GOT3 (cell line): ENCODE measurements at places on chromosomes 11 and 22.

GRCh38 chr11:65279741-65280440 lies 18.1 kb downstream of the POLA2 start:
- DNase-seq = no peak

- no peak for DNase-seq
Observed at GRCh38 chr22:45890351-45890635, 86.7 kb downstream of the WNT7B start.

- DNase-seq = no peak
Observed at GRCh38 chr22:27104449-27104848, 447.1 kb downstream of the MIAT start.

DNA sequence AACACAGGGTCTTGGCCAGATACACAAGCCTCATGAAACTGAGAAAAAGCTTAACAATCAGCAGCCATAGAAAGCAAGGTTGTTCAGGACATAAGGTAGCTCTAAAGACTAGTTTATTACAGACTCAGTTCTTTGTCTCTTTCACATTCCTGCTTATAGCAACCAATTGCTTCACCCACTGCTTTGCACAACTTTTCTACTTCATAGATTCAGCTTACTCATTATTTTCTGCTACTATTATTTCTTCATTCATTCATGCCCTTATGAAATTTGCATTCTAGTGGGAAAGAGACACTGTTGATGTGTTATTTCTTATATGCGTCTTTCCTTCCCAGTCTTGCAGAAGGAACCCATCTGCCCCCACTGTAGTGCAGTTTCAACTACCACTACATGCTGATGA lies 4.7 kb downstream of the CCDC34 start:
- DNase-seq = no peak

- DNase-seq = no peak
Observed at GRCh38 chr11:73275381-73275750, 3.2 kb downstream of the P2RY6 start.

- no peak for DNase-seq
Observed at GRCh38 chr11:68028802-68029545, 1.5 kb upstream of the NDUFS8 start.

- DNase-seq = no peak
Observed at GRCh38 chr11:110896358-110896757, 184.1 kb upstream of the ARHGAP20 start.

DNA sequence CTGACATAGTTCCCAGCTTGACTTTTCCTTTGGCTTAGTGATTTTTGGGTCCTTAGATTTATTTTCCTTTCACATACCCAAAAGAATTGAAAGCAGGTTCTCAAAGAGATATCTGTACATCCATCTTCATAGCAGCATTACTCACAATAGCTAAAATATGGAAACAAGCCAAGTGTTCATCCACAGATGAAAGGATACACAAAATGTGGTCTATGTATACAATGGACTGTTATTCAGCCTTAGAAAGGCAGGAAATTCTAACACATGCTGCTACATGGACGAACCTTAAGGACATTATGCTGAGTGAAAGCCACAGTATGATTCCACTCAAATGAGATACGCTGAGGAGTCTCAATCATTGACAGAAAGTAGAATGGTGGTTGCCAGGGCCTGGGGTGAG lies 171.8 kb downstream of the IGLL1 start:
- DNase-seq = no peak

- DNase-seq = no peak
Observed at GRCh38 chr11:2921742-2922493, 7.3 kb downstream of the PHLDA2 start.

- no peak for DNase-seq
Observed at GRCh38 chr11:130070846-130071200, 1.1 kb downstream of the APLP2 start.

- no peak for DNase-seq
Observed at GRCh38 chr22:48921411-48921903, 906.2 kb downstream of the BRD1 start.

DNA sequence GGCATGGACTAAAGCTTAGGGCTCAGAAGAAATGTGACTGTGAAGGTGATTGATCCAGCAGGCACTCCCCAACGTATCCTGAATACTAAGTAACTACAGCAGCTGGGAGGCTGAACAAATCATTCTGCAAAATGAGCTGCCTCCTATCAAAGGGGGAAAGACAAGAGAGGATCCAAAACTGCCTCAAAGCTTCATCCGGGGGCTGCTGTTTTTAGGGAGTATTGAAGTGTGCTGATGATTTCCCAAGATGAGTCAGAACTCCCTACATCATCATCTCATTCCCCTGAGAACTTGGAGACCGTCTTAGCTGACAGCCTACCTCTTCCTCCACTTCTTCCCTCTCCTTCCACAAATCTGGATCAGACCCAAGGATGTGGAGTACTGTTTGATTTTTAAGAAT lies 108.4 kb upstream of the GRAMD1B start:
- no peak for DNase-seq

DNA sequence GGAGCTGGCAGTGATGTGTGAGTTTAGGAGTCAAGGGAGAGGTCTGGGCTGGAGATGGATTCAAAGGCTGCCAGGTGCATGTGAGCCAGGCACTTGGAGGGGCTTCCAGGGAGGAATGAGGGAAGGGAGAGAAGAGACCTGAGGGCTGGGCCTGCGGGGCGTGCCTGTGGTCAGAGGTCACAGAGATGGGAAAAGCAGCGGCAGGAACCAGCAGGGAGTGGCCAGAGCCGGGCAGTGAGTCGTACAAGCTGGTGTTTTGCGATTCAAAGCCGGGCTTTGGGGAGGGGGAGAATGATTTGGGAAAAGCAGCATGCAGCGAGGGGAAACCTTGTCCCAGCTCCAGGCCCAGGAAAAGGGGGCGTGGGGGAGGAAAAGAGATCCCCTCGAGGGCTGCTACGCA lies 96.9 kb upstream of the RTL6 start:
- DNase-seq = no peak

GRCh38 chr11:16853266-16853665 lies 114.8 kb downstream of the C11orf58 start:
- no peak for DNase-seq

- no peak for DNase-seq
Observed at GRCh38 chr11:47143322-47143721, 33.4 kb downstream of the ARFGAP2 start.

GRCh38 chr22:37487571-37487970 lies 1.4 kb upstream of the MFNG start:
- no peak for DNase-seq

GRCh38 chr22:39896313-39896996 lies 2.9 kb upstream of the ENTHD1 start:
- no peak for DNase-seq

- DNase-seq = no peak
Observed at GRCh38 chr11:43359422-43359818, 700 bp downstream of the TTC17 start.

- no peak for DNase-seq
Observed at GRCh38 chr22:39457556-39458443, 988 bp downstream of the MGAT3 start.
